A549 treated with dexamethasone at 1 μM for 4 hours (cell line): ENCODE measurements at places on chromosomes 12 and 14. TPM values are rescaled to one million over a fixed set of nuclear protein-coding genes. Genes with fewer than 3 reads are reported as not detected.

ZFHX2 gene
- total RNA-seq, result 0.44 to 1.1 TPM (median 0.80 TPM) in 5 replicates

USP5 gene
- total RNA-seq, result 75.1 to 101 TPM (median 89.8 TPM) in 5 replicates

ART4 gene
- 0.15 TPM in 1 of 5 replicates, not detected in the others for total RNA-seq

SERPINA10 gene
- 0.04 TPM in 1 of 5 replicates, not detected in the others for total RNA-seq

PZP gene
- not detected in 5 replicates for total RNA-seq

CEBPE gene
- total RNA-seq, result not detected in 5 replicates

ZNF891 gene
- 0.30 to 0.41 TPM (median 0.34 TPM) in 5 replicates for total RNA-seq
